ENCODE measurements at places on chromosomes 5 and 9. TPM values are rescaled to one million over a fixed set of nuclear protein-coding genes. Genes with fewer than 3 reads are reported as not detected.

DNA sequence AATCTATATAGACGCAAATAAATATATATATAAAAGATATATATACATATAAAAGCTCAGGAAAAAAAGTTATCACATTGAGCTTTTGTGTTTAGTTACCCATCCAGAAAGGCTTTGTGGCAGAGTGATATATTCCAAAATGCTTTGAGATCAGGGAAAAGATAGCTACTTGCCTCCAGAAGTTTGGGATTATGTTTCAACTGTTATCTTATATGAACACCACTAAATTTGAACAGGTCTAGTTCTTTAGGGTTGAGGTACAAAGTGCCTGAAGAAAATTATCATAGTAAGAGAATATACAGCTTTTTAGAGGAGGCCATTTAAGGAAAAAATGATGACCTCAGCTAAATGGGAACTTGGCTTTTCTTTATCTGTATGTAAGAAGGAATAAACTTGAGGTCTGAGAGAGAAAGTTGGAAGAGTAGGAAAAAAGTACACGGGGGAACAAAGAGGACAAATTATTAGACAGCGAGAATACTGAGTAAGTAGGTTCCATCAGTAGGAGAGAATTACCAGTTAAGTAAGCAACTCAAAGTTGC is 2.4 kb downstream of the ERP44 start:
- H3K27me3 ChIP-seq, result no peaks in the 10 kb centered on the region
- H3K4me3 ChIP-seq, result no peak overlapping the region
- DNase-seq, result no peak
- H3K36me3 ChIP-seq, result no peaks in the 10 kb centered on the region

The TRIM52 gene
- 12.8 TPM for total RNA-seq

GRCh38 chr5:166899343-166899742 is 1392.1 kb upstream of the WWC1 start:
- no peak overlapping the region for H3K4me3 ChIP-seq
- no peaks in the 10 kb centered on the region for H3K4me1 ChIP-seq
- DNase-seq, result no peak
- no peaks in the 10 kb centered on the region for H3K27me3 ChIP-seq
- H3K36me3 ChIP-seq, result no peaks in the 10 kb centered on the region

DNA sequence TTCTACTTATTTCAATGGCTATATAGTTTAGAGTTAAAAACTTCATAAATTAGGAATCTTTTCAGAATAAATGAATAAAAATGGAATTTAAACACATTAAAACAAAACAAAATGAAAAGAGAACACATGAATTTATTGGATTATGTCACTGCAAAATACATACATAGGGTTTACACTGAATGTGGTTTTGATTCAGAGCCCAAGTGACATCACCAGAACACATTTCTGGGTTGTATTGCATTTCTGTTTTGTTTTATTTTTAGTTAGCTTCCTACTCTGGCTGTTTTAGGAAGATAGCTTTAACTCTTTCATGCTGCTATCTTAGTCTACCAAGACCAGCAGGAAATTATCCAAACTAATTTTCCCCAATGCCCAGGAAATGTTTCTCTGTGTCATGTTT is 1935.0 kb downstream of the EFNA5 start:
- DNase-seq, result no peak
- H3K27ac ChIP-seq, result no peak overlapping the region
- no peaks in the 10 kb centered on the region for H3K4me1 ChIP-seq
- no peak overlapping the region for H3K4me3 ChIP-seq

DNA sequence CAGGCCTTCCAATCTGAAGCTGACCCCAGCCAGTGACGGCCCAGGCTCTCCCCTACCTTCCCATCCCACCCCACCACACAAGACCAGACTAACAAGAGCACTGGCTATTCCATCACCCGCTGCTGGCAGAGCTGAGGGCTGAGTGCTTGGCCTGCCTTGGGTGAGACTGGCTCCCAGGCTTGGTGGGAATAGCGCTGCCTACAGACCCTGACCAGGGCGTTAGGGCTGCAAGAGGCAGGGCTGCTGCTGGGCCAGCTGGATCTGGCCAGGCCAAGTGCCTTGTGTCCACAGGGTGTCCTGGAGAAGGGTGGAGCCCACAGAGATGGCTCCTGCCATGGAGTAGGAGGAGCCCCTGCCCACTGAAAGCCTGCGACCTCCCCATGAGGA is 31.6 kb upstream of the ANGPTL2 start:
- peak overlapping the region; percentile 43 for H3K27ac ChIP-seq
- no peaks in the 10 kb centered on the region for H3K4me1 ChIP-seq
- H3K4me3 ChIP-seq, result no peak overlapping the region
- no peak for DNase-seq
- no peaks in the 10 kb centered on the region for H3K36me3 ChIP-seq

- no peak for DNase-seq
- no peak overlapping the region for H3K27ac ChIP-seq
- no peak overlapping the region for H3K4me3 ChIP-seq
- no peaks in the 10 kb centered on the region for H3K27me3 ChIP-seq
- no peaks in the 10 kb centered on the region for H3K4me1 ChIP-seq
These were observed 465.7 kb downstream of the DIRAS2 start for GRCh38 chr9:90176901-90177300.

GRCh38 chr5:67104859-67105258 is 91.7 kb downstream of the CD180 start:
- no peak overlapping the region for H3K4me3 ChIP-seq
- no peaks in the 10 kb centered on the region for H3K4me1 ChIP-seq

- H3K4me1 ChIP-seq, result no peaks in the 10 kb centered on the region
- peak overlapping the region; percentile 12 for H3K27ac ChIP-seq
- H3K4me3 ChIP-seq, result peak overlapping the region; percentile 44
- H3K27me3 ChIP-seq, result no peaks in the 10 kb centered on the region
- no peaks in the 10 kb centered on the region for H3K36me3 ChIP-seq
- peak; percentile 62 for DNase-seq
These were observed 130.9 kb upstream of the SLC30A5 start for GRCh38 chr5:68962757-68963484.

The INSL6 gene
- not detected for total RNA-seq

DNA sequence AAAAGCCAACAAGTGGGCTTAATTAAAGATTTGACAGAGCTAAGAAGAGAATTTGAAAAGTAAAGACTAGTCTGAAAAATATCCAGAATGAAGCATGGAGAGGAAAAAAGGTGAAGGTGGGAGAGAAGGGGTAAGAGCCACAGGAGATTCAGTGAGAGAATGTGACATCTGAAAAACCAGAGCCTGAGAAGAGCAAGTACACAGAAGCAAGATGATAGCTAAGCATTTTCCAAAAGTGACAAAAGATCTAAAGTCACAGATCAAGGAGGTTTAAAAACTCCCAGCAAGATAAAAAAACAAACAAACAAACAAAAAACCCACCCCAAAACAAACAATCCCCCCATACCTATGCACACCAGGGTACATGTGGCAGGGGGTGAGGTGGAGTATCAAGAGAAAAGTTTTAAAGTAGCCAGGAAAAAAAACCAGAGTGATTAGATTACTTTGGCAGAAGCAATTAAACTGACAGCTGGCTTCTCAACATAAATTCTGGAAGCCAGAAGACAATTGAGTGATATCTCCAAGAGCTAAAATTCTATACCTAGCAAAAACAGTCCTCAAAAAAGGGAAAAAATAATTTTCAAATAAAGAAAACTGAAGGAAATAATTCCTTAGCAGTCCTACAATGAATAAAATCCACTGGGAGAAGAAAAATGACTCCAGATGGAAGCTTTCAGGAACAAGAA is 111.4 kb downstream of the RAPGEF6 start:
- no peak overlapping the region for H3K4me3 ChIP-seq
- H3K4me1 ChIP-seq, result no peaks in the 10 kb centered on the region
- no peak for DNase-seq
- no peaks in the 10 kb centered on the region for H3K27me3 ChIP-seq
- no peak overlapping the region for H3K27ac ChIP-seq
- no peaks in the 10 kb centered on the region for H3K36me3 ChIP-seq

DNA sequence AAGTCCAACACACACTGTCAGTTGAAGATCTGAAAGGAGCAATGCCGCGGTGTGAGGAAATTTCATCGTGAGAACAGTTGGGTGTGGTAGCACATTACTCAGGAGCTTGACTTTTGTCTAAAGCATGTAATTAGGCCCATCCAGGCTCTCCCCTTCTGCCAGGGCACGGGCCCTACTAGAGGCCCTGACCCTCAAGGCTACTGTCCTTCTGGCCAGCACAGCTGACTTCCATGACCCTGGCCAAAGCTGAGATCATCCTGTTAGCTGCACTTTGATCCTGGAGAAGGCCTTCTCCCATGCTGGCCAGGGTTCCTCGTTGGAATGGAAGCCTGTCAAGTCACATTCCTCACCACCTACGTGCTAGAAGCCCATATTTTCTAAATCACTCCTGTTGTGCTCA is 77.8 kb upstream of the SLC1A3 start:
- no peak overlapping the region for H3K27ac ChIP-seq
- no peak for DNase-seq
- H3K27me3 ChIP-seq, result no peaks in the 10 kb centered on the region
- no peak overlapping the region for H3K4me3 ChIP-seq
- H3K36me3 ChIP-seq, result no peaks in the 10 kb centered on the region

DNA sequence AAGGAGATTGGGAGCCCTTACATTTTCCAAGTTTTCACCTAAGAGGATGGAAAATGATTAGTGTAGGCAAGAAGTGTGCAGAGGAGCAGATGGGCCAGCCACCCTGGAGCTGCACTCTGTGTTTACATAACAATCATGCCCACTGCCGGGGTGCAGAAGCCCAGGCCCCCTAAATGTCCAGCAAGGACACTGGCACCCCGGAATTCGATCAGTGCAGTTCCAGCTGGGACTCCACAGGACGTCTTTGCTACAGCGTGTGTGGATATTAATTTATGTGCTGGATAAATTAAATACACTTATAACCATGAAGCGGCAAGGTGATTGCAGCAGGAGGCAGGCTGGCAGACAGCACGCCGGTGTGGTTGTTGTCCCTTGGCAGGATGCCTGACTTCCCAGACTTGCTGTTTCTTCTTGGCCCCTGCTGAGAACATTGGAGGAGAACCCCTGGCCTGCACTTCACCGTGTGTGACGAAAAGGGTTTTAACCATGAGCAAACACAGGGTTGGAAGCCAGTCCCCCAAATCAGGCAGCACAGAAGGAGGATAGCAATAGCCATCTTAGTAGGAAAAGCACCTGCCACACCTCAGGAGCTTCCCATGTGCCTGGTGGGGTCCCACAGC is 73.7 kb downstream of the GADD45G start:
- H3K27me3 ChIP-seq, result no peaks in the 10 kb centered on the region
- no peak overlapping the region for H3K27ac ChIP-seq
- DNase-seq, result no peak
- H3K4me1 ChIP-seq, result no peaks in the 10 kb centered on the region
- no peak overlapping the region for H3K4me3 ChIP-seq

The SHISAL2B gene
- total RNA-seq, result not detected

GRCh38 chr9:14906000-14906399 is 4.2 kb downstream of the FREM1 start:
- H3K4me3 ChIP-seq, result no peak overlapping the region
- H3K4me1 ChIP-seq, result no peaks in the 10 kb centered on the region
- H3K27ac ChIP-seq, result peak overlapping the region; percentile 30
- DNase-seq, result no peak
- H3K36me3 ChIP-seq, result no peaks in the 10 kb centered on the region

The GFPT2 gene
- total RNA-seq, result 27.2 TPM

DNA sequence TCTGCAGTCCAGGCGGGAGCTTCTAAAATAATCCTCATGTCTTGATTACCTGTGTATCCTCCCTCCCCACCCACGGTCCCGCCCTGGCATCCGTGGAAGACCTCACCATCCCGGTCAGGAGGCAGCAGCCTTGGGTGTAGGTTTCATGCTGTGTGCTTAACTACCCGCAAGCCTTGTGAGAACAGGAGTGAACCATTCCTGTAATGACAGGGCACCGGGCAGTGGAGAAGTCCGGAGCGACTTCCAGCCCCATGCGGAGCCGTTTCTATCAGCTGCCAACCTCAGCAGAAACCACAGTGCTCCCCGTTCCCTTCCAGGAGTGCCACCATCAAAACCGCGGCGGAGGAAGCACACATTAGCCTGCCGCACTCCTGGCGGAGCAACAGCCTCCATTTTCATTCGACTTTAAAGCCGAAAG is 123.5 kb upstream of the LMX1B start:
- no peaks in the 10 kb centered on the region for H3K36me3 ChIP-seq
- DNase-seq, result no peak
- no peak overlapping the region for H3K27ac ChIP-seq

DNA sequence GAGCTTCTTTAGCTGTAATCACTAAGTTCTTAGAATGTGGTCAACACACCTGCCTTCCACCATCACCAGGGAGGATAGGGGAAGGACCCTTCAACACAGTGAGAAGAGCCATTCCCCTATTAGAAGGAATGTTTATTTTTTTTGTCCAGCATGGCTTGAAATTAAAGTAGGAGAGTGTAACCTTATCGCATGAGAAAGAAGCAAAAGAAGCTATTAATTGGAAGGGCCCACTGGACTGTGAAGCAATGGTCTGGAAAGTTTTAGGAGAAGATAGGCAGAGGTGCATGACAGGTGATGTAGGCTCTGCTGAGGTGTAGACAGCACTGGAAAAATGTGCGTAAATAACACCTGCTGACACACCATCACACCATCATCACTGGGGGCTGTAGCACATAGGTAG is 1526.0 kb downstream of the MAT2B start:
- H3K36me3 ChIP-seq, result no peaks in the 10 kb centered on the region
- no peak overlapping the region for H3K4me3 ChIP-seq
- no peaks in the 10 kb centered on the region for H3K27me3 ChIP-seq
- no peak overlapping the region for H3K27ac ChIP-seq

The COL15A1 gene
- total RNA-seq, result 13.9 TPM

DNA sequence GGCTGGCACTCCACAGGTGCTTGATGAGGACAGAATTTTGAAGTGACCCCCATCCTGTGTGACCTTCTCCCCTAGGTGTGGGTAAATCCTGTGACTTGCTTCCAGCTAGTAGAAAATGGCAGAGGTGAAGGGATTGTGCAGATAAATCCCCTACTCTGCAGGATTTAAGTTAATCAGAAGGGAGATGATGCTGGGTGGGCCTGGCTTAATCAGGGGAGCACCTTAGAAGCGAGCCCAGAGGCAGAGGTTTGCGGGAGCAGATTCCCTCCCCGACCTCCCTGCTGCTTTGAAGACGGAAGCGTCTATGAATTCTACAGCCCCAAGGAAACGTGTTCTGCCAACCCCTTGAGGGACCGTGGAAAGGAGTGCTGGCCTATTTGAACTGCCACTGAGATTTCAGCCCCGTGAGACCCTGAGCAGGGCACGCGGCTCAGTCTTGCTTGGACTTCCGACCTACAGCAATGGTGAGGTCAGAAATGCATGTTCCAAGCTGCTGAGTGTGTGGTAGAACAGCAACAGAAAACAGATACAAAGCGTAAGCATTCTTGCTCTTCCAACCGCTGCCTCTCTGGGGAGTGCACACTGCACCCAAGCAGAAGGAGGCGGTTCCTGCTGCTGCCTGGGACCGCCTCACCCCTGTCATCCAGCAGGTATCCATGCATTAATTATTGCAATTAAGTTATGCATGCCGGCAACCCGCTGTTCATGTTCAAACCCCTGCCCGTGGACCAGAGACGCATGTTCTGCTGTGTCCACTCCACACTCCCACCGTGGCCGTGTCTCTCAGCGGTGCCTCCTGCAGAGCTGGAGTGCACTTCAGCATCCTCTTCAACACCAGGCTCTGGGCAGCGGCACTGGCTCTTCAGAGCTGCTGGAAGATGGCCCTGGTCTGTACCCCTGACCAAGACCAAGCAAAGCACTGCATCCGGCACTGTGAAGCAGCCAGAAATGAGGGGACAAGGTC is 54.6 kb upstream of the RXRA start:
- no peaks in the 10 kb centered on the region for H3K36me3 ChIP-seq
- H3K4me1 ChIP-seq, result no peaks in the 10 kb centered on the region
- H3K27me3 ChIP-seq, result no peaks in the 10 kb centered on the region

- H3K4me3 ChIP-seq, result no peak overlapping the region
- no peak for DNase-seq
- no peaks in the 10 kb centered on the region for H3K4me1 ChIP-seq
- H3K27ac ChIP-seq, result no peak overlapping the region
- H3K36me3 ChIP-seq, result no peaks in the 10 kb centered on the region
These were observed 245.7 kb upstream of the ELAVL2 start for GRCh38 chr9:24071716-24072115.
